ENCODE measurements at places on chromosomes 11 and 22.

- DNase-seq, result peak; percentile 7
Observed at GRCh38 chr11:31995525-31996094, 95.3 kb upstream of the RCN1 start.

- DNase-seq, result no peak
Observed at GRCh38 chr22:20091690-20092476, 11.8 kb downstream of the DGCR8 start.

GRCh38 chr22:22520020-22520656, at the start of gene ZNF280A:
Gene ZNF280A, minus strand, starts transcription at chr22:22520270. Its CDS starts 4,640 bp downstream, at chr22:22515630.
- DNase-seq, result peak; percentile 3

DNA sequence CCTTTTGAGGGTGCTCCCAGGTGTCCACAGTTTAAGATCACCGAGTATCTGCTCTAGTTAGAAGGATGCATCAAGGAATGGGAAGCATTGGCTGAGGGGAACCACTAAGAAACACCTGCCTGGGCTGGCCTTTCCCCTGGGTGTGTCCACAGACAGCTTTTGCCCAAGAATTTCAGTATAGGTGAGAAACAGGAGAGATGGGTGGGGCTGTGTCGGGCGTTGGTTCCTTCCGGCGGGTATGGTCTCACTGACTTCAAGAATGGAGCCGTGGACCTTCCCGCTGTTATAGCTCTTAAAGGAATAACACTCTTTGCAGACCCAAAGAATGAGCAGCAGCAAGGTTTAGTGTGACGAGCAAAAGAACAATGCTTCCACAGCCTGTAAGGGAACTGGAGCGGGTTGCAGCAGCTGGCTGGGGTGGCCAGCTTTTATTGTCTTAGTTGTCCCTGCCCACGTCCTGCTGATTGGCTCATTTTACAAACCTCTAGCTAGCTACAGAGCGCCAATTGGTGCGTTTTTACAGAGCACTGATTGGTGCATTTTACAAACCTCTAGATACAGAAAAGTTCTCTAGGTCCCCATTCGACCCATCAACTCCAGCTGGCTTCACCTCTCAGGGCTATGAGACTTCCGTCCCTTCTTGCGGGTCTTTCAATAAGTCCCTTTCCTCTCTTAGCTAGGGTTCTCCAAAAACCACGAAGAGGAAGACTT, 2.4 kb downstream of the FADS1 start:
- DNase-seq, result no peak

Data from astrocyte of the spinal cord (primary cell).